ENCODE measurements at places on chromosomes 5 and 9.

- no peak for DNase-seq
These were observed 191.5 kb upstream of the GNA14 start for GRCh38 chr9:77839459-77840140.

GRCh38 chr9:84856181-84856632, 186.7 kb downstream of the NTRK2 start:
- no peak for DNase-seq

DNA sequence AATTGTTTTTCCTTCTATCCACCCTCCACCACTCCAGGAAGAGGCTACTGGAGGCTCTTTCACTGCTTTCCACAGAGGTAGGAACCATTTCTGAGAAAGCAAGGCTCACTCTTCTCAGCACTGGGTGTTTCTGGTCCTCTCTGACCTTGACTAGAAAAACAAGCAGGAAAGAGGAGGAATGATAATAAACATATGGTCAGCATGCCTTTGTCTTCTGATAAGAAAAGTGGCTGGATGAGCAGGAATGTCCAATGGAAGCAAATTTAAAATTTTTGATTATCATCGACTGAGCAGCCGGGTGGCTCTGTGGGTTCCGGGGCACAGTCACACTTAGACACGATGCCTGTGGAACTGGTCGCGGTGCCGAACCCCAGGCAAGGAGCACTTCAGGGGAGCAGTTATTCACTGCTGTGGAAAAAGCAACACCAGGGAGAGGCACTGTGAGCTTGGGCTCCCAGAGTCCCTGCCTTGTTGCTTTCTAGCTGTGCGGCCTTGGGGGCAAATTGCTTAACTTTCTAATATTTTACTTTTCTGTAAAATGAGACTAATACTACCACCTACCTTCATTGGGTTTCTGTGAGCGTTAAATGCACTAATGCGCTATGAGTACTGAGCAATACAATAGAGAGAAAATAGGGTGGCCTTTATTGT, 157.0 kb upstream of the LHFPL2 start:
- no peak for DNase-seq

GRCh38 chr5:99030906-99031440, 102.2 kb upstream of the CHD1 start:
- no peak for DNase-seq

GRCh38 chr5:148735301-148735835, 81.0 kb upstream of the HTR4 start:
- no peak for DNase-seq

GRCh38 chr9:125143377-125144090, at the start of gene SCAI:
Gene SCAI (minus strand): TSS chr9:125143528. CDS start chr9:125143437, 91 bp downstream.
- peak; percentile 98 for DNase-seq

- no peak for DNase-seq
These were observed 746 bp downstream of the RGS3 start for GRCh38 chr9:113464286-113464660.

GRCh38 chr5:88089719-88090390, 178.8 kb downstream of the TMEM161B start:
- no peak for DNase-seq

- no peak for DNase-seq
These were observed 5.9 kb upstream of the RPS6 start for GRCh38 chr9:19385786-19386501.

GRCh38 chr9:77981332-77981731, 50.3 kb downstream of the GNAQ start:
- DNase-seq: no peak

GRCh38 chr9:121992571-121993212, 100.4 kb downstream of the TTLL11 start:
- peak; percentile 18 for DNase-seq

- DNase-seq: no peak
These were observed 344.5 kb downstream of the EBF1 start for GRCh38 chr5:158755221-158755620.

DNA sequence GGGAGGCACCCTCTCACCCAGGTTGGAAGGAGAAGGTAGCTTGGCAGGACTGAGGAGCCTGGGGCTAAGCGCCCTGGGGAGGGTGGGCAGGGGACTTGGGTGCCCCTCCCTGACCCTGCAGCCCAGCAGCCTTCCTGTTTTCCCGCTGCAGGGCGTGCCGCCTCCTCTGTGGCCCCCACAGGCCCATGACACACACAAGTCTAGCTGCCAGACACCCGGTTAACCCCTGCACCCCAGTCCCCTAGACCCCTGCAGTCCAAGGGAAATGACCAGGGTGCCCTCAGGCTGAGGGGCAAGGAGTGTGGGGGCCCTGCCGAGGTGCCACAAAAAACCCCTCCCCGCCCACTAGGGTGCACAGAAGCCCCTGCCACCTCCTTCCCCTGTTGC, 33.0 kb downstream of the GOLGA2 start:
- DNase-seq: no peak

GRCh38 chr9:128428644-128429512, 8.2 kb downstream of the CERCAM start:
- no peak for DNase-seq

DNA sequence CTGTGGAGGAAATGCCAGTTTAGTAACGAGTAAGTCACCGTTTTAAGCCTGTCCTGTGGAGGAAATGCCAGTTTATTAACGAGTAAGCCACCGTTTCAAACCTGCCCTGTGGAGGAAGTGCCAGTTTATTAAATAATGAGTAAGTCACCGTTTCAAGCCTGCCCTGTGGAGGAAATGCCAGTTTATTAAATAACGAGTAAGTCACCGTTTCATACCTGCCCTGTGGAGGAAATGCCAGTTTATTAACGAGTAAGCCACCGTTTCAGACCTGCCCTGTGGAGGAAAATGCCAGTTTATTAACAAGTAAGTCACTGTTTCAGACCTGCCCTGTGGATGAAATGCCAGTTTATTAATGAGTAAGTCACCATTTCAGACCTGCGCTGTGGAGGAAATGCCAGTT, 18.9 kb upstream of the PDCD6 start:
- DNase-seq: no peak

DNA sequence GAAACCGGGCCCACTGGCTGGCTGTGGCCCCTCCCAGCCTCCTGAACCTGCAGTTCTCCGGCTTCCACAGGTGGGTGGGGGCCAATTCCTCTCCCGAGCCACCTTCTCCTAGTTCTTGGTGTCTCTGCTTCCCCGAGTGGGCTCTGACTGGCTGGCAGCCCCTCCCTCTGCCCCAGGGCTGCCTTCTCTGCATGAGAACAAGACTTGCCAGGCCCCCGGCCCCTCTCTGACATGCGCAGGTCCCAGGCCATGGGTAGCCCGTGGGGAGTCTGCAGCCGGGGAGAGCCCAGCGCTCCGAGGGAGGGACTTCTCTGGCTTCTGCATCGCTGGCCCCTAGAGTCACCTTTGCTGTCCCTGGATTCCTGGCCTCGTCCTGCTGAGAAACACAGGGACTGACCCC, 421.7 kb downstream of the IRX2 start:
- no peak for DNase-seq

DNA sequence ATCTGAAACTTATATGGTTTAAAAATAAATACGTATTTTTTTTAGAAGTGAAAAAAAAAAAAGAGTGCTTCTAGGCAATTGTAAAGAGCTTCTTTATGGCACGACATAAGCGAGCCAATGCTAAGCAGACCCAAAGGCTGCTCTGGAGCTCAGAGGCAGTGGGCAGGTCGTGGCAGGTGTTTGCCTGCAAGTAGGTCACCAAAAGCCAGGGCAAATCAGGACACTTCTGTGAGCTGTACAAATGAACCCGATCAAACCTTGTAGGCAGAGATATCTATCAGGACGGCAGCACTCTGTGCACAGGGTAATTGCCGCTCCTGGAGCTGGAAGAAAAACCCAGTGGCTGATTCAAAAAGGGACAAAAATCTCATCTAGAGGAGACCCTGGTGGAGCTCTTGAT, 75.9 kb downstream of the IRX2 start:
- no peak for DNase-seq

GRCh38 chr9:129962889-129963703, 79.9 kb downstream of the FNBP1 start:
- DNase-seq: peak; percentile 74

- DNase-seq: no peak
These were observed 243.0 kb downstream of the IRX2 start for GRCh38 chr5:2508514-2508913.

- DNase-seq: no peak
These were observed 64.6 kb upstream of the RASGRF2 start for GRCh38 chr5:80895523-80895922.

DNA sequence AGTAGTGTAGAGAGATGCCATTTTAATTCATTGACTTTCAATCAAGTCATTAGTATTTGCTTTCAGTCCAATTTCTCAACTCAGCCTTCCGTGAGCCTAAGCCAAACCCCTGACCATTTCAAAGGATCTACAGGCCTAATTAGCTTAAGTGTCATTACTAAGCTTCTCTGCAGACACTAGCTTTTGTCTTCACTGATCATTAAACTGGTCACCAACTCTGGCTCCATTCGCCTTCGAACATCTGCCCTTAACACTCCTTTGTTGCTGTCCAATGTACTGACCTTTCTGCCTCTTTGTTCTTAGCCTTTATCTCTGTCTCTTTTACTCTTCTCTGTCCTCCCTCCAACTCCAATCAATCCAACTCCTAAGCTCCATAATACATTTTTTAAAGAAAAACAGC, 299.3 kb downstream of the DIRAS2 start:
- no peak for DNase-seq

GRCh38 chr5:65695896-65696295, 26.0 kb downstream of the SGTB start:
- DNase-seq: no peak

DNA sequence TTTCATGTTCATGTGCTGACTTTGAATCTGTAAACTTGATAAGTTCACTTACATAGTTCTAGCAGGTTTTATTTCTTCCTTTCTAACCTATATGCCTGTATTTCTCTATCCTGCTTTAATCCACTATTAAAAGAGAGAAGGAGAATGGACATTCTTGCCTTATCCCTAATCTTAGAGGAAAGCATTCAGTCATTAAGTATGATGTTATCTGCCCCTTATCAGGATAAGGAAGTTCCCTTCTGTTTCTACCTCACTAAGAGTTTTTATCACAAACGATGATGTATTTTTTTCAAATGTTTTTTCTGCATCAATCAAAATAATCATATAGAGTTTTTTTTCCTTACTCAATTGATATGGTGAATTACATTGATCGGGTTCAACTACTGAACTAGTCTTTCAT, 33.1 kb downstream of the DRD1 start:
- no peak for DNase-seq

- DNase-seq: no peak
These were observed 80.6 kb upstream of the MEGF10 start for GRCh38 chr5:127210042-127210441.

DNA sequence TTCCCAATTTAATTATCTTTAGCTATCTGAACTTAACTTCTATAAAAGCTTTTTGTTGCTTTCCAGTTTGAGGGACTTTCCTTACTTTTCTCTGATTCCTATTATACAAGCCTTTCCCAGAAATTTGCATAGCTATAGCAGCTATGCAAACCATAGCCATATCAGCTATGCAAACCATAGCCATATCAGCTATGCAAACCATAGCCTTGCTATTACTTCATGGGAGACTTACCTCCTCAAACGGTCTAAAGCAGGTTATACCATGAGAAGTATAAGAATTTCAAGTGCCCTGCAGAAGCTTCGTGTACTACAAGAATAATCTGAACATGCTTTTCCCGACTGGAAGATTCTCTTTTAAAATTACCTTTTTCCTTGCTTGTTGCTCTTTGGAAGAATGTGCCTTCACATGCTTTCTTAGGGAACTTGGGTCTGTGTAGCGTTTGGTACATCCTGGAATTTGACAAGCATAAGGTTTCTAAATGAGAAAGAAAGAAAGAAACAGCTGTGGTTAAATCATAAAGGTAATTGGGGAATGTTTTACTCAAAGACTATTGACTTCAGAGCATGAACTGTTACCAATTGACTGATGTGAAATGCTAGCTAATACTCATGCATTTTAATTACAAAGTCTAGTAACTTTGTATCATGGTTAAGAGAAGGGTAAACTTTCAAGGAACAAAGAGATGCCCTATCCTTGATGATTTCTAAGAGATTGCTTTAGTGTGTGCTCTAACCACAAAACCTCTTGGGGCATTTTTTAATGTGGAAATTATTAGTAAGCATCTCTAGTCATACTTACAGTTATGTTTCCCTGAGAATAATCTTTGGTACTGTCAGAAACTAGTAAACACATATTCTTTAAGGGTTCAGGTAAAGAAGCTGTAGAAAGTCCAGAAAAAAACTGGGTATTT, 367.6 kb downstream of the GLIS3 start:
- DNase-seq: no peak

DNA sequence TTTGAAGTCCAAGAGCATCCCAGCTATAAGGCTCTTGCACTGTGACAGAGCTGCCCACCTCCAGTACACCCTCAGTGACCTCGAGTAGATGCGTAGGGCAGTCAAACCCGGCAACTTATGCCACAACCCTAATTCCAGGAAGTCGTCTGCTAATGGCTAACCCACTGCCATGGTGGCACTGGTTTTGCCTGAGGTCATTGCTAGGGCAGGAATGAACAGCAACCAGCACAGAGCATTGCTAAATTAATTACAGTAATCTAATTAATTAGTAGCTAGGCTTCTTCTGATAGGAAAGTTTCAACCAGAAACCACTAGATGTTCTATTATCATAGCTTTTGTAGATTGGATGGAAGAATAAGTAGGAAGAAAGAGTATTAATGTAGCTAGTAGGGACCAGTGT, 122.8 kb downstream of the DPYSL3 start:
- no peak for DNase-seq

GRCh38 chr9:33846231-33846630, 29.3 kb downstream of the UBE2R2 start:
- no peak for DNase-seq

DNA sequence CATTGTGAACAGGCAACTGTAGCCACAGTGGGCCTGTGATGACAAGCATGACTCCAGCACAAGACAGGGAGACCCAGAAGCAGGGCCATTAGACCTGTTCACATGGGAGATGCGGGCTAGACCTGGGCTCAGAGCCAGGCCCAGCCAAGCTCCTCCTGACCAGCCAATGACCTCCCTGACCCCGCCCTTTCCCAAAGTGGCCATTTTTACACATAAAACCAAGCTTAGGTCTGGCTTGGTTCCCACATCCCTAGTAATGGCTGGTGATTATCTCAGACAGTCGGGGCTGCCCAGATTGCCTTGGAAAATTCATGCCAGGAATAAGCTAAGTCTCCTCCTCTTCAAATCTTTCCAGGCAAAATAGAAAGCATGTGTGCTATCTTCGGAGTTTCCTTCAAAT, 94.1 kb downstream of the FRMD3 start:
- no peak for DNase-seq

- no peak for DNase-seq
These were observed 133.0 kb downstream of the SLF1 start for GRCh38 chr5:94751460-94751859.

GRCh38 chr5:137665678-137666460, 70.0 kb downstream of the KLHL3 start:
- DNase-seq: peak; percentile 4

DNA sequence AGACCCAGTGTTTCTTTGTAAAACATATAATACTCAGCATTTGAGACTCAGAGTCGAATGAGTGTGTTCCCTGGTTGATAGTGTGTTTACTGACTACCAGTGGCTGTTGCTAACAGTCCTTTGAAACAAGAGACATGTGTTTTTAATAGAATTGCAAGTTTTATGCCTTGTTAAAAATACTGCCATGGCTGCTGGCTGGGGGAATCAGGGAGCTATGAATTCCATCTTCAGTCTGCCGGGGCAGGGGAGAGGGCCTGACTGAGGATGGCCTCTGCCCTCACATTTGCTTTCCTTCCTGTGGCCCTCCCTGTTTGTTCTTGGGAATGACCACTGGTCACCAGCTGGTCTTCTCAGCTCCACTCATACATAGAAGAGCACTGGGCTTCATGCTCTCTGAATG, 63.8 kb downstream of the PDZD2 start:
- DNase-seq: no peak

- no peak for DNase-seq
These were observed 3.7 kb downstream of the GSN start for GRCh38 chr9:121271368-121272341.
